Stimulated activated CD4-positive, alpha-beta T cell treated with anti-CD3 and anti-CD28 coated beads, Interleukin-12 subunit alpha, Interleukin-12 subunit beta, amount 100 ng/mL, for 48 hours (primary cell): ENCODE measurements at places on chromosomes 4 and X.

DNA sequence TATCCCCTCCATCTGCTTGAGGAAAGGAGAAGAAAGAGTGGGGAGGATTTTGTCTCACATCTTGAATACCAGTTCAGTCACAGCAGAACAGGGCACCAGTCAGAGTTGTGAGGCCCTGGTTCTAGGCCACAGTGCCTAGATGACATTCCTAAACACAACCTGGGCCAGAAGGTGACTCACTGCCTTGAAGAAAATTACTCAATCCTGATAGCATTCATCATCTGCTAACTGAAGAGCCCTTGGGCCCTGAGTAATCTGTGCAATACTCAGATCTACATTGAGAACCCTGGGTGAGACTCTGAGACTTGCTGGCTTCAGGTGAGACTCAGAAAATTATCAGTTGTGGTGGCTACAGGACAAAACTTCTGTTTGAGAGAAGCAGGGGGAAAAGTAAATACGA lies 20.5 kb upstream of the PRR32 start:
- no peak for DNase-seq

DNA sequence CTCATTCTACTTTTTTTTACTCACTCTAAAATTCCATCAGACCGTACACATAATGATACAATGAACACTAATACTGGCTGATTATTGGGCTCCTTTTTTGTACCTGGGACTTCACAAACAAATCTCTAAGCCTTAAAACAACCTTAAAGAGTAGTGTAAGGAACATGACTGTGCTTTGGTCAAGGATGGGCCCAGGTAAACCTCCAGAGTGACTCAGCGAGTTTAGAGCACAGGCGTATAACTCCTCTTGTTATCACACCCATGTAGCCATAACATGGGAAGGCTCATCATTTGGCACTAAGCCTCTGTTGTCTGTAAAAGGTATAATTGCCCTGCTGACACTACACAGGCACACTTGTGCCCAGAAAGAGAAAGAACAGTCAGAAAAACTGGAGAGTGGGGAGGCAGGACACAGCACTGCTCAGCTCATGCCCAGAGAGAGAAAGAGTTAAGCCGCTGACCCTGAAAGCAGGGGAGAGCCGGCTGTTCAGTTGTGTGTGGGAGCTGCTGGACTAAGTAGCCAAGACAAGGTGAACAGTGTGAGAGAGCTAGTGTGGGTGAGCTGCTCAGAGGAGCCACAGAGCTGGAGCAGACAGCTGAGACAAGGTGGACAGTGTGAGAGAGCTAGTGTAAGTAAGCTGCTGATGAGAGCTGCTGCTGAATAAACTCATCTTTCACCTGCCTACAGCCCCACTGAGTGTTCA lies 319.6 kb upstream of the BMP3 start:
- DNase-seq = no peak

DNA sequence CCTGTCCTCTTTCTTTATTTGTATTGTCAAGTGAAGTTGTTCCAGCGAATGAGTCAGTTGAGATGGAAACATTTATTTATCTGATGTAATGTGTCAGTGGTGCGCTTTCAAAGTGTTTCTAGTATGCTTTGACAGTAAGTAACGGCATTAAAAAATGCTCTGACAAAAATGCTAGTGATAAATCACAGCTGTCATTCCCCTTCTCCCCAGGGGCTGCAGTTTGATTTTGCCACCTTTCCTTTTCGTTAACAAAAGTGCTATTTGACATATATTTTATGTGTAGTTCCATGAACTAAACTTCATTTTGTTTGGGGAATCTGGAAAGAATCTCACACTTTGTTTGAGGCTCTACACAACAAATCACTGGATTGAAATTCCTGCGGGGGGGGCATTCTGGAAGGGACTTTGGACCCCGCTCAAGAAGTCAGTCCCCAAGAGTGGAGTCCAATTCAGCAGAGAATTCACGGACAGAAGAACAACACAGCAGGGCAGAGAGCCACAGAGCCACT lies 7.6 kb upstream of the TBC1D19 start:
- no peak for DNase-seq

- no peak for DNase-seq
These were observed 65.5 kb downstream of the MAML3 start for GRCh38 chr4:140088323-140088967.
